Lower leg skin (tissue), 4 donors: ENCODE measurements at places on chromosomes 13 and 19. TPM values are rescaled to one million over a fixed set of nuclear protein-coding genes. Genes with fewer than 3 reads are reported as not detected.

GRCh38 chr13:24257497-24257896 is 51.9 kb upstream of the C1QTNF9 start:
- DNase-seq, result no peak

DNA sequence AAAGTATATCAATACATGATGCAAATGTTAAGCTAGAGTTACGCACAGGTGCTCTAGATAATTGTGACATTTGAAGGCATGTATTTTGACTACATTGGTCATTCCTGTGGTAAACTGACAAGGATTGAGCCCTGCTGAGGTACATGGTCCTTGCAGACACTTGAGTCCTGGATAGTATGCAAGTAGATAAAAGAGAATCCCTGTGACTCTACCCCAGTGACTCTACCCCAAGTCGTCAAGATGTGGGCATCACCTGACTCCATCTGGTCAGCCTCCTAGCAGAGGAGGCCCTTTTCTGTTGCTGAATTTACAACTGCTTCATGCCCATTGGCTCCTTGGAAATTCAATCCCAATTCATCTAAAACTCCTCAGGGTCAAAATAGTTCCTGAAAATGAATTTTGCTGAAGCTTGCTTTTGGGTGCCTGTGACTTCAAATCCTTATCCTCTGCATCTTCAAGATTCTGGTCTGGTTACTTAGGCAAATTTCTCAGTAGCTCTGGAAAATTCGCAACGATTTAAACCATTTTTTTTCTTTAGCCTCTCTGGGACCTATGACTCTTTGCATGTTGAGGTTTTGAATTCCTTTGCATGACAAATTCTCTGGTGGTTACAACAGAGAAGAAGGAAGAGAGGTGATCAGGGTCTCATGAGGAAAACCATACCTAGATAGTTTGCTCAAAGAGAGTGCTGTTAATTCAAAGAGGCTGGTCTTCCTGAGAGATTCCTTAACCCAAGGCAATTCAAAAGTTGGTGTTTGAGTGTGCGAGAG is 422.1 kb downstream of the FGF9 start:
- no peak for DNase-seq

- DNase-seq, result no peak
Measured at GRCh38 chr19:54392105-54392504, 23.2 kb upstream of the TTYH1 start.

DNA sequence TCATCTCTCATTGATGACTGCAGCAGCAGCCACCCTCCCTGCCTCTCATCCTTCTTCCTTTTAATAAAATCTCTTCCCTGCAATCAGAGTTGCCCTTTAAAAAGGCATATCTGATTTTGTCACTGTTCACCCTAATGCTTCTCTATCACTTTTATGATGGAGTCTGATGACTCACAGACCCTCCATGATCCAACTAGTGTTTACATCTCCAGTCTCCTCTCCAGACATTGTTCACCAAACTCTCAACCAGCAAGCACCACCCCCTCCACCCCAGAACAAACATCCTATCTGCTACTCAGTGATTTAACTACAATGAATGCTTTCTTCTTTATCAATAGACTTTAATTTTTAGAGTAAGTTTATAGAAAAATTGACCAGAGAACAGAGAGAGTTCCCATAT is 59.5 kb downstream of the TNFSF11 start:
- no peak for DNase-seq

- peak; percentile 71 for DNase-seq
Measured at GRCh38 chr13:50685491-50685890, 158.0 kb downstream of the DLEU7 start.

GRCh38 chr19:35170359-35171061 is 16.0 kb downstream of the FXYD5 start:
- no peak for DNase-seq

- DNase-seq, result peak; percentile 90
Measured at GRCh38 chr13:27170516-27171243, 931 bp downstream of the USP12 start.

DNA sequence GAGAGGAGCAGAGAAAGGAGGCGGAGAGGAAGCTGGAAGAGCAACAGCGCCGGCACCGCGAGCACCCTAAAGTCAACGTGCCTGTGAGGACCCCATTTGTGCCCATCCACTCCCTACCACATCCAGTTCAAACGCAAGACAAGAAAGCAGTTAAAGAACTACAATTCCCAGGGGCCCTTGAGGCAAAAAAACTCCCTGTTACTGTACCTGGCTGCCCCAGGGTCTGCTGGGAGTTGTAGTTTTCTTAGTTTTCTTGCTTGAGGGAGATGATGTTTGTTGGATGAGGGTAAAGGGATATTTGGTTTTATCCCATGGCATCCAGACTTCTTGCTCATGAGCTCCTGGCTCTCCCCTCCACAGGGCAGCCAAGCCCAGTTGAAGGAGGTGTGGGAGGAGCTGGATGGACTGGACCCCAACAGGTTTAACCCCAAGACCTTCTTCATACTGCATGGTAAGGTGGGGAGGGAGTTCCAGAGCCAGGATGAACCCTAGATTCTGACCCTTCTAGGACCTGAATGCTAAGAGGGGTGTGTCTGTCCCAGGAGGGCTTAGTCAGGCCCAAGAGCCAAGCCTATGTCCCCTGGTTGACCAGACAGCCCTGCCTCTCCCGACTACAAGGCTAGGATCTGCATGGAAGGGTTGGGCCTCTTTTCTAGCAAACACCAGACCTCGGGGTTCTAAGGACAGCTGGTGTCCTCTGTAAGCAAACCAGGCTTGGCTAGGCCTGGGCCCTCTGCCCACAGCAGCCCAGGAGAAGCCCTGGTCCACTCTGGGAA is 13.2 kb downstream of the NUCB1 start:
- no peak for DNase-seq

- DNase-seq, result no peak
Measured at GRCh38 chr19:3007975-3008374, 21.1 kb downstream of the TLE2 start.

DNA sequence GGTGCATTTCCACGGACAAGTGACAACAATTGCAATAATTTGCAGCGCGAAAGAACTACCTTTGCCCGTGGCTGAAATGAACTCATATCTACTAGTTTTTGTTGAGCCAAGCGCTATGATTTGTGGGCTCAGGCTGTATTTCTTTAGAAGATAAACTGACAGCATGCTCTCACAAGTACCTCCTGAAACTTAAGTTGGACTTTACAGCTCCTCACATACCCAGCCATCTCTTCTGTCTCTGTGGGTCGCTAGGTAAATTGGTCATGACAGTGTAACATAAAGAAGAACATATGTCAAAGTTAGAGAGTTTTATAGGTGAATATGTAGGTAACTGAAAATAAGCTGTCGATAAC is 839 bp downstream of the COG6 start:
- DNase-seq, result no peak

DNA sequence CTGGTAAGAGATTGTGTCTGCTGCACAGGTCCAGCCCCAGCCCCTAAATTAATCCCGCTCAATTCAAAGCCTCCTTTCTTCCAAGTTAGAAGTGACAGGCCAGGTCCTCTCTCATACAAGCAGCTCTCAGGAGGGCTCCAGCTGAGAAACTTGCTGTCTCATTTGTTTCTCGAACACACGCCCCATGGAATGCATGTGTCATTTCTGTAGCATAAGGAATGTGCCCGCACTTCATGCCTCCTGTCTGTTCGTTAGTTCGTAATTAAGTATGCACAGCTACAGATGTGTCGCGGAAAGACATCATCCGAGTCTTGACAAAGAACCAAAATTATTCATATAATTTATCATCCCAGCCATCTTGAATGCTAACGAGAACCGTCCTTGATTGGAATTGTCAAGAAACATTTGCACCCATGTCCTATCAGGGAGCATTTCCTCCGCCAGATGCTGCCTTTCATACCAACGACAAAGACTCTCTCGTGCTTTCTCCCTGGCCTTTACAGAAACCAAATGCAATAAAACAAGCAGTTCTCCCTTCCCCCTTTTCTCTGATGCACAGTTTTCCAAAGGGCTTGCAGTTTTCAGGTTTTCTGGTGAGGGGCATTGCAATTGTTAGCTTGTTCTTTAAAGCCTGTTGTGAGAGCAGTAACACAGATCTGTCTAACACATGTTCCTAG is 133.5 kb downstream of the UQCRFS1 start:
- no peak for DNase-seq

DNA sequence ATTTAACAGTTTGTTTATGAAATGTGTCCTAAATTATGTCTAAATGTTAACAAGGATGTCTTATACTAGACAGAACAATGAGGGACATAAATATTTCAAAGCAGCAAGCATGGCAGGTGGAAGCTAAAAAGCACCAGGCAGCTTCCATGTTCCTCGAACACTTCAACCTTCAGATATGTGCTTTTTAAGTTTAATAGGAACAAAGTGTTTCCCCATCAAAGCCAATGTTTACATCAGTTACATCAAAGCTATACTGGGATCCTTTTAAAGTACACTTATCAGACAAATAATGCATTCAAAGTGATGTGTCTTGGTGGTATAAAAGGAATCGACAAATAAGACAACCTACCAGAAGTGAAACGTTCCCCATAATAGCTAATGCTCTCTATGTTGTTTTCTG is 2841.1 kb upstream of the PCDH20 start:
- DNase-seq, result no peak

DNA sequence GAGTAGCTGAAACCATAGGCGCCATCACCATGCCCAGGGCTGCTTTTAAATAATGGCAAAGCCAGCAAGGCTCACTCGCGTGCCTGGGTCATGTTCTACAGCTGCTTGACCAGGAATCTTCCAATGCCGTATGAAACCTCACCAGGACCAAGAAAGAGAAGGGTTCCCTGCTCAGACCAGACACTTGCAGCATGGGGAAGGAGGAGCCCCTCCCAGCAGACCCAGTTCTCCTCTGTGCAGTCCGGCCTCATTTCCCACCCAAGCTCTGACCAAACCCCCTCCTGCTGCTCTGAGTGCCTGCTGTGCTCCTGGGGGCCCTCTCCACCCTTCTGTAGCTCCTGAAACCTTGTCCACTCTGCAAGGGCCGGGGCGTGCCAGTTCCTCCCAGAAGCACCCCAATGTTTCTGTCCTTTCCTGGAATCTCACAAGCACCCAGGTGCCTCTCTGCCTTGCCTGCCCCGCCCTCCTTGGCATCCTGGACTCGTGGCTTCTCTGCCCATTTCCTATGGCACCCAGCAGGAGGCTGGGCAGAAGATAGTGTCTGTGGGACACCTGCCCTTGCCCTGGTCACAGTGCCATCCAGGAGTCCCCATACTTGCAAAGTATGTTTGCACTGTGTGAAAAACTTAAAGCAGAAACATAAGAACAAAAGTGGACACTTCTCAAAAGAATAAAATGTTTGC is 6.8 kb upstream of the SLC7A9 start:
- DNase-seq, result peak; percentile 69

- DNase-seq, result no peak
Measured at GRCh38 chr19:4098493-4098892, 25.4 kb downstream of the MAP2K2 start.

GRCh38 chr13:48783181-48783630 is 129.5 kb downstream of the CYSLTR2 start:
- DNase-seq, result peak; percentile 95

- DNase-seq, result no peak
Measured at GRCh38 chr19:52099497-52100138, 4.1 kb upstream of the ZNF841 start.

DNA sequence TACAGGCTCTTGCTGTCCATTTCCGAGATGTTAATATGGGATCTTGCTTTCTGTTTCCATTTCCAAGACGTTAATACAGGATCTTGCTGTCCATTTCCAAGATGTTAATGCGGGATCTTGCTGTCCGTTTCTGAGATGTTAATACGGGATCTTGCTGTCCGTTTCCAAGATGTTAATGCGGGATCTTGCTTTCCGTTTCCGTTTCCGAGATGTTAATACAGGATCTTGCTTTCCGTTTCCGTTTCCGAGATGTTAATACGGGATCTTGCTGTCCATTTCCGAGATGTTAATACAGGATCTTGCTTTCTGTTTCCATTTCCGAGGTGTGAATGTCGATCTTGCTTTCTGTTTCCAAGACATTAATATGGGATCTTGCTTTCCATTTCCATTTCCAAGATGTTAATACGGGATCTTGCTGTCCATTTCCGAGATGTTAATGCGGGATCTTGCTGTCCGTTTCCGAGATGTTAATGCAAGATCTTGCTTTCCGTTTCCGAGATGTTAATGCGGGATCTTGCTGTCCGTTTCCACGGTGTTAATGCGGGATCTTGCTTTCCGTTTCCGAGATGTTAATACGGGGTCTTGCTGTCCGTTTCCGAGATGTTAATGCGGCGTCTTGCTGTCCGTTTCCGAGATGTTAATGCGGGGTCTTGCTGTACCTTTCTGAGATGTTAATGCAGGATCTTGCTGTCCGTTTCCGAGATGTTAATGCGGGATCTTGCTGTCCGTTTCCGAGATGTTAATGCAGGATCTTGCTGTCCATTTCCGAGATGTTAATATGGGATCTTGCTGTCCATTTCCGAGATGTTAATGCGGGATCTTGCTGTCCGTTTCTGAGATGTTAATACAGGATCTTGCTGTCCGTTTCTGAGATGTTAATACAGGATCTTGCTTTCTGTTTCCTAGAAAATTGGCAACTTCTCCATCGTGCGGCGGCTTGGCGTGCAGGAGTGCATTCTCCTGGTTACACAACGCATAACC is 38.3 kb downstream of the PEX11G start:
- DNase-seq, result no peak

DNA sequence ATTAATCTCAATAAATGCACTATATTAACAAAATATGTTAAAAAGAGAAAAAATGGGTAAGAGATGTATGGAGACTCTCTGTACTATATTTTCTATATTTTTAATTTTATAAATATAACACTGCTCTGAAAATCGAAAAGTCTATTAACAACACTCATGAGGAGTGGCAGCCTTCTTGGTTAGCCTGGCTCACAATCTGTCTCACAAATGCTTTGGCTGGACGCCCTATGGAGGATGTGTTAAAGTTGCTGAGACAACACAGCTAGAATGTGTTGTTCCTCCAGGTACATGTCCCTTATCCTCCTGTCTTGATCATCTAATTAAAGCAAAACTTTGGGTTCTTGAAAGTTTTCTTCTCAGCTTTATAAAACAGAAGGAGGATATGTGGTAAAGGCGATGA is 396.6 kb upstream of the PCDH20 start:
- no peak for DNase-seq

Gene FXYD7
- total RNA-seq, result not detected

Gene IL27RA
- 2.5 TPM for total RNA-seq

Gene CGB8
- total RNA-seq, result not detected

Gene RNF225
- total RNA-seq, result 36.1 TPM

Gene ZNF28
- 10.4 TPM for total RNA-seq

Gene PPM1N
- 4.7 TPM for total RNA-seq

Gene CNMD
- not detected for total RNA-seq

Gene ZNF439
- total RNA-seq, result 4.3 TPM
